ENCODE measurements at places on chromosomes 2 and 18.

DNA sequence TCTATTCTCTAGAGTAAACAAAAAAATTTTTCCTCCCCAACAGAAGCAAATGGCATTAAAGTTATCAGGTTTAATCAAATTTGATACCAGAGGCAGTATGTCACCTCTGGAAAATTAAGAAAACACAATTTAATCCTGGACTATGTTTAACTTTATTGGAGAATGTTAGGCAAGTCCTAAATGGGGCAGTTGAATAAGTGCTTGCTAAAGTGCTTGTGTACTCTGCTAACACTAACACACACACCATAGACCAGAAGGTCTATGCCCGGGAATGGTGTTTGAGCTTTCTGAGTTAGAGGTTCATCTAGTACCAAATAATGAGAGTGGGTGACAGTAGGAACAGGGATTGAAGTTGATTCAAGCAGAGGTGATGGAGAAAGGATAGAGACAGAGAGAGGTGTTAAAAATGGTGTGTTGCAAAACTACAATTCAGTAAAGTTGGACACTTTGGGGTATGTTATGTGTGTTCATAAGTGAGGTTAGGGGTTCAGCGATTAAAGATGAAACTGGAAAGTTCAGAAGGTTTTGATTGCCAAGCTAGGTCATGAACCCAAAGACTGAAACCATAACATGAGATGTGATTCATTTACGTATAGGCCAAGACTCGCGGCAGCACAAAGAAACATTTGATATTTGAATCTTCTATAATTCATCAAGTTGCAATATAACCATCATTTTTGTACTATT lies 40.5 kb upstream of the PEX13 start:
- DNase-seq = no peak

GRCh38 chr18:60157810-60158209 lies 214.8 kb downstream of the MC4R start:
- no peak for DNase-seq

DNA sequence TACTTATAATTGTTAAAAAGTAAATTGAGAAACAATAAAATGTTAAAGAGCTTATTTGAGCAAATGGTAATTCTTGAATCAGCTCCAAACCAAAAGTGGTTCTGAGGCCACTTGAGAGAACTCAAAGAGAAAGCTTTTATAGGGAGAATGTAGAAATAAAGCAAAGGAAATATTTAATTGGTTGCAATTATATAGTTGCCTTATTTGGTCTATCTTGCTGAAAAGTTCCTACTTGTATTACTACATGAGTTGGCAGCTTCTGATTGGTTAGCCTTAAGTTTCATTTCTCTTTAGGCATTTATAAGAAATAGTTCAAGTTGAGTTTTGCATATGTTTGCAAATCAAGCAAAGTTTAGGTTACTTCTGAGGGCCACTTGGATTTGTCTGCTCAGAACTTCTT lies 38.1 kb downstream of the SCN2A start:
- no peak for DNase-seq

DNA sequence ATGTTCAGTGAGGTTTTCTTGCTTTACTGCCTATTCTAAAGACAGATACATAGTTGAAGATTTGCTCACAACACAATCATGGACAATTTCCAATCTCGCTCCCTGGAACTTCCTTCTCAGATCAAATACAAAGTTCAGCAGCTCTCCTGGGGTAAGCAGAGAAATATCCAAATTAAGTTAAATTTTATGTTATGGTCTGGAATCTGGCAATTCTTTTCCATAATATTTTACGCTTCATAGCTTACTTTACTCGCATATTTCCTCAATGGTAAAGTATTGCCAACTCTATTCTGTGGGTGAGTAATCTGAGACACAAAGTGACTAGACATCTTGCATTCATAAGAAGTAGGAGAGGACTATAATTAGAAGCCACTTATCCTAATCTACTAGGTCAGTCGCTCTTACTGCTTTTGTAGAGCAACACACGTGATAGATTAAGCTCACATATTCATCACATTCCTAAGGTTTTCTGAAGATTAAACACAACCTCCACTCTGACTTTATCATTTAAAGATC lies 529.4 kb downstream of the CCDC85A start:
- no peak for DNase-seq

- no peak for DNase-seq
These were observed 1146.6 kb downstream of the RPIA start for GRCh38 chr2:89837962-89838625.

- no peak for DNase-seq
These were observed 231.3 kb downstream of the ZRANB3 start for GRCh38 chr2:135299658-135300244.
